ENCODE measurements at places on chromosomes 3 and 15.

DNA sequence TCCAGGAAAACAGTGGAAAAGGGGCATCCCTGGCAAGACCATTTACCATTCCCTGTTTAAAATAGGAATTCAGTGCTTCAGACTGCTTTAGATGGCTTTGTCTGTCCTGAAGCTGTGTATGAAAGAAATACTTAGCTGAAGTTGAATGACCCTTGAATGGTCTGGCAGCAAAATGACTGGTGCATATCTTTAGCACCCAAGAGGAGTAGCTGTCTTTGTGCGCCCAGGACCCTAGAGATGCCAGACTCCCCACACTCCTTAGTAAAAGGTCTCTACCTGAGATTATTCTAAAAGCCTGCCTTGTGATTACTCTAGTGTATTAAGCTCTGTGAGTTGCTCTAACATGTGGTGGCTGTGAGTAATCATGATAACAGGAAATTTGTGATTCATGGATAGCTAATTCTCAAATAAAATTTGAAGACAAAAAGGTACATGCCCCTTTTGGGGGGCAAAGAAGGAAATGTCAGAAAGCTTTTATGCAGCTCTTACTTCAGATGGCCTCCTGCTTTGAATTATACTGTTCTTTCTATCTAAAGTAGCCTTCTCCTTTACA lies 3.2 kb downstream of the MAPKBP1 start:
- DNase-seq: no peak

DNA sequence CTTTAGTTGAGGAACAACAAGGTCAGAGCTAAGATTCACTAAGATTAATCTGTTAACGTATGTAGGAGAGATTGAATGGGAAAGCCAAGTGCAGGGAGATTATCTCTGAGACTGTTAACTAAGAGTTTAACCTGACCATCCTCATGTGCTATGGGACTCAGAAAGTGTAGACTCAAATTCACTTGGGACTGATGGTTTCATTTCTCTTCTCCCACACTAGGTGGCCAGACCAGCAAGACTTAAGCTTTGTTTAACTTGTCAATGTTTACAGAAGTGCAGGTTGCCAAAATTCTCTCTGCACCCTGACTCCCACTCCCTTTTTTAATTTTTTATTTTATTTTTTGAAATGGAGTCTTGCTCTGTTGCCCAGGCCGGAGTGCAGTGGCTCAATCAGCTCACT lies 6.3 kb upstream of the HEXA start:
- DNase-seq: no peak

GRCh38 chr15:61731099-61731498 lies 329.1 kb downstream of the VPS13C start:
- DNase-seq: no peak

- no peak for DNase-seq
Measured at GRCh38 chr3:98778383-98778782, 15.2 kb downstream of the ST3GAL6 start.

DNA sequence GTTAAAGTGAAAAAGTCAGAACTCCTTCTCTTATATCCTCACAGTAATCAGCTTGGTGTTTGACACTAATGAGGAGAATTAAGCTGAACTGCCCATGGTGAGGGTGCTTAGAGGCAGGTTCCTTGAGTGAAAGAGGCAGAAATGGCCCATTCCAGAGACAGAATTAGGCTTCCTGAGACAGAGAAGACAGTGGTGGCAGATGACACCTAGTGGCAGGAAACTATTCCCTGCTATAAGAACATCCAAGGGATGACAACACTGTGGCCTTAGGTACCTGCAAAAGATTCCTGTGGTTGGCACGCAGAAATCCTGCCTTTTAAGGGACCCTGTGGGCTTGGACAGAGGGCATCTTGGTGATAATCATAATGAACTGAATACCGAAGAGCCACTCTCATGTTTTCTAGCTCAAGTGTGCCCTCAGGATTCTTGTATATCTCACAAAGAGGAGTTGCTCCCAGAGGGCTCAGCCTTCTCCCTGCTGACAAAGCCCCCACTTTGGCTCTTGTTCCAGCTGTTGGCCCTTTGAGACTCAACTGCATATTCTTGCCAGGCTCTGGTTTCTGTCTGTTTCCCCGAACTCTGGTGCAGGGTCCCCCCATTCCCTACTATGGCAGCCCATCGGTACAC lies 56.0 kb downstream of the KBTBD12 start:
- peak; percentile 79 for DNase-seq

DNA sequence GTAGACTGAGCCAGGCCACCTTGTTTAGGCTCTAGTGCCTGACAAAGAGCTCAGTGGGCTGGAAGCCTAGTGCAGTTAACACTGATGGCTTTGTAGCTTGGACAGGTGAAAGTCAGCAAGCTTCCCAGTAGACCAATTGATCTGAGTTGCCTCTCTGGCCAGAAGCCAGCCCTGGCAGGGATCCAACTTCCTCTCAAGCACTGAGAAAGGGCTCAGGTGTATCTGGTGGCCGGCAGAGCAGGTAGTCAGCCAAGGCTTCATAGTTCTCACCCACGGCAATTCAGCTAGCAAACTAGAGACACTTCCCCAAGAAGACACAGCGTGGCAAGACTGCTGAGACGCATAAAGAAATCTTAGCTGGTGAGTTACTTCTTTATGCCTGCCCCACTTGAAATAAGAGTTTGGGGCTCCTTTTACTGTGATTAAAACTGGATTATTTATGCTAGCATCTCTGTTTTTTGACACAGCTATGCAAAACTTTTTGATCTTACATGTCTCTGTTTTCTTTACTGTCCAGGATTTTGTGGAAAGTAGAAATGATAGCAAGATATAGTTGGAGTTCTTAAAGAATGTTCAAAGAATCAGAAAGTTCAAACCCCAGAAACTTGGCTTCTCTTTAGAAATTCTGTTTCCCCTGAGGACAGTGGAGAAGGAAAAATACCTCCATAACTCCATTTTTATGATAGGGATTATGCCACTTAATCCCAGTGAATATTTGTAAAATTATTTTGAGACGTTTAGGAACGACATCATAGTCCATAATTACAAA lies 8.4 kb upstream of the CA12 start:
- peak; percentile 100 for DNase-seq

GRCh38 chr3:73508330-73508954 lies 116.3 kb downstream of the PDZRN3 start:
- DNase-seq: peak; percentile 68

- no peak for DNase-seq
Measured at GRCh38 chr15:73370151-73370550, 1.4 kb upstream of the HCN4 start.

DNA sequence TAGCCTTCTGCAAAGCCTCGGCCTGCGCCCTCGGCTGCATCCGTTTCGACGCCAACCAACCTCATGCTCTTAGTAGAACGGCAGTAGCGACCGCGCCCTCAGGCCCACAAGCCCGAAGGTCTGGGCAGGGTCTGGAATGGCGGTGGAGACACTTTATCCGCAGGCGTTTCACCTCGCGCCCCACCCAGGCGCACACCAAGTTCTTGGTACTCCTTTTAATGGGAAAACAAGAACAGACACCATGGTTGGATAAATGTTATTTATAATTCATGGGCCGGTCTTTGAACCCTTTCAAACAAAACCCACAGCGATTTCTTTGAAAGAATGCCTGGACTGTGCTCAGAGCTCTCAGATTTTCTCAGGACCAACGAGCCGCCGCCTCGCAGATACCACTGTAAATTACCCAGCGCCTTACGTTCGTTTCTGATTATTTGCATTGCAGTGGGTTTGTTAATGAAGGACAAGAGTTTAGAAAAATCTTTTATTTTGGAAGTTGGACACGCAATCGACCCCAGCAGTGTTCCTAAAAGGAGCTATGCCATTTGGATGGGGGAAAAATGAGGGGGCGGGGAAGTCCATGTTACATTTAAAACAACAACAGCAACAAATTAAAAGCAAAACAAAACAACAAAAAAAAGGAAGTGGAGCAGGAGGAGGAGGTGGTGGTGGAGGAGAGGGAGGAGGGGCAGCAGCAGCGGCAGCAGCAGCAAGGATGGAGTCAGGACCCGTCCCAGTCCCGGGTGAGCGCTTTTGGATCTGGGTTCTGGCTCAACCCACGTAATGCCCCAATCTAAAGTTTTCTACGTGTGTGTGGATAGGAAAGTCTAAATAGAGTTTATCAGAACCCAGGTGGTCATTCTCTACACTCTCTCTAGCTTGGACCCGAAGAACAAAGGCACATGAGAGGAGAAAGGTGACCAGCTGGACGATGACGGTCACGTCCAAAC lies 993 bp upstream of the ISL2 start:
- no peak for DNase-seq

- DNase-seq: no peak
Measured at GRCh38 chr3:181955566-181955965, 243.8 kb downstream of the SOX2 start.

DNA sequence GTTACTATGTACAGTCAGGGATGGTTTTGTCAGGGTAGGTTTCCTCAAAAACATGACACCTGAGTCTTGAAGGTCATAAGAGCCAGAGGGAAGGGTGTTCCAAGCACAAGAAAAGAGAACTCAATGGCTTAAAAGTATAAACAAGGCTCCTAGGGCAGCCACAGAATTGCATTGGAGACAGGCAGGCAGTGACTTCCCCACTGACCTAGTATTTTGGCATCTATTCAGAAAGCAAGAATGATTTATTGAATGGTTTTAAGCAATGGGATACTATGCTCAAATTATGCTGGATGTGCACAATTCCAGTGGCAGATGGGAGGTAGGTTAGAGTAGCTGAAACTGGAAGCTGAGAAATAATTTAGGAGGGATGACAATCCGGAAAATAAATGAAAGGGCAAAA lies 54.0 kb downstream of the TSC22D2 start:
- DNase-seq: no peak

- no peak for DNase-seq
Measured at GRCh38 chr3:51715977-51716294, 9.1 kb downstream of the GRM2 start.

GRCh38 chr3:55077726-55078125 lies 149.9 kb upstream of the LRTM1 start:
- DNase-seq: no peak

GRCh38 chr3:125203731-125204130 lies 8.8 kb downstream of the SLC12A8 start:
- DNase-seq: no peak

- no peak for DNase-seq
Measured at GRCh38 chr3:54296531-54296930, 174.2 kb downstream of the CACNA2D3 start.

DNA sequence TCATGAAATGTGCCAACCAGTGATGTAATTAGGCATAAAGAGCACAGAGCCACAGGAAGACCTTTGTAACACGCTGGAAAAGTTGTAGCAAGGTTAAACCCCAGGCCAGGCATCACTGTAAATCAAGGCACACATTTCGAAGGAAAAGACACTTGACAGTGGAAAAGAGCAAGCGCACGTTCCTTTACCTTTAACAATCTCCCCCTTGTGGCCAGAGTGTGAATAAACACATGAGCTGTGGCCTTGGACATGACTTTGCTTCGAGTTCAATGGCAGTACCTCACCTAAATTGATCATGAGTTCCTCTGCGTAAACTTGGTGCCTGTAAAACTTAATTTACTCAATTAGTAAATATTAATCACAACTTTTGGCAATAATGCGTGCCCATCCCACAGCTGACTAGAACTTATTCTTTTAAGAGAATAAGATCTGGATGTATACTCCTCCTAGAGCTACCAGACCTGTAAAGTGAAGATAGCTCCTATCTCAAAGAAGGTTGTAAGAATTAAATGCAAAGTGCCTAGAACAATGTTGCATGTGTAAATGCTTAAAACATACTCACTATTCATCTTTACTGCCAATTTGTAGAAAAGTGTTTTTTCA lies 757.0 kb upstream of the NECTIN3 start:
- peak; percentile 88 for DNase-seq

DNA sequence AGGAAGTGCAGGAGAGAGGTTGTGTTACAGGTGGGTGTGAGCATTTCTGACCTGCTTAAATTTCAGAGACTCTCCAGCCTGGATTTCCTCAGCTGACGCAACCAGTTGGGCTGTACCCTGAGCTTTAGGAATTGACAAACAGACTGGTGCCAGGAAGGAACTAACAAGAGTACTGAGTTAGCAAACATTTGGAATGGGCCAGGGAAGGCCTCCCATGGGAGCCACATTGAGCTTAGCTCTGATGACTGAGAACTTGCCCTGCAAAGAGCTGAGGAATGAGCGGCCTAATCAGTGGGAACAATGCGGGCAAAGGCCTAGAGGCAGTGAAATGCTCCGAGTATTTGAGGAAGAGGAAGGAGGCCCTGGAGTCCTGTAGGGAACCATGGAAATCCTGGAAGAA lies 254.2 kb downstream of the FEZF2 start:
- no peak for DNase-seq

- DNase-seq: peak; percentile 81
Measured at GRCh38 chr15:40843885-40844695, at the start of gene SPINT1. SPINT1 (plus strand) TSS chr15:40844048; CDS start chr15:40844555, 507 bp downstream.

- DNase-seq: no peak
Measured at GRCh38 chr3:12196684-12197083, 38.0 kb upstream of the TIMP4 start.

- no peak for DNase-seq
Measured at GRCh38 chr3:196590279-196590678, 21.8 kb downstream of the FBXO45 start.

GRCh38 chr3:77835921-77836320 lies 796.0 kb downstream of the ROBO2 start:
- DNase-seq: no peak

- DNase-seq: no peak
Measured at GRCh38 chr15:91050128-91050455, 27.7 kb upstream of the VPS33B start.

DNA sequence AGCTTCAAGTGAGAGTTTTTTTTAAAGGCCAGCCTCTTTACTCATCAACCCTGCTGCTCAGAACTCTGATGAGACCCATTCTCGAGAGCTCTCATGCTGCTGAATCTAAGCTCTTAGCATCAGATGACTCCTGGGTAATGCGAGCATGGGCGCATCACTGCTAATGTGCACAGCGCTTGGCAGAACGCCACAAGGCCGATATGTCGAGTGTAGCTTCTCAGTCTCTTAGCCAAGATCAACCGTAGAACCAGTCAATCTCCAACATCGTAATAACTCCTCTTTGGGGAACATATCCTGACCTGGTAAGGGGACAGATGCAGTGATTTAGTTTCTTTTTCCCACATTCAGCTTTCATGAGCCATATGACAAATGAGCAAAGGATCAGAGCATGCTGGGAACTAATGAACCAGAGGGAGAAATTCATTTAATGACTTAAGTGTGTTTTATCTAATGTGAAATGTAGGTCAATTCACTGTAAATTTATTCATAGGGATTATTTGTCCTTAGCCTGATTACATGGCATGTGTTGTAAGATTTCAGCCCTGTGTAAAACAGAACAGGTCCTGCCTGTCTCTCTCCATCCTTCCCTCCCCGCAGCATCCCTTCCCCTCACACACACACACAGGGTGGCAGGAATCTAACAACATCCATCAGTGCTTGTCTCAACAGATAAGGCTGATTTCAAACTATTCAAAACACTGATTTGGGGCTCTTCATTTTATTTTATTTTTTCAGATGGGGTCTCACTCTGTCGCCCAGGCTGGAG lies 195.4 kb upstream of the C2CD4B start:
- no peak for DNase-seq

Data from HT-29 (cell line).